ENCODE measurements at places on chromosomes 5 and 9. TPM values are rescaled to one million over a fixed set of nuclear protein-coding genes. Genes with fewer than 3 reads are reported as not detected.

GRCh38 chr5:6674421-6674820, 38.8 kb upstream of the TENT4A start:
- H3K4me3 ChIP-seq = no peak overlapping the region
- DNase-seq = no peak
- peaks cover 15% of the 10 kb centered on the region for H3K36me3 ChIP-seq
- H3K4me1 ChIP-seq = no peaks in the 10 kb centered on the region

DNA sequence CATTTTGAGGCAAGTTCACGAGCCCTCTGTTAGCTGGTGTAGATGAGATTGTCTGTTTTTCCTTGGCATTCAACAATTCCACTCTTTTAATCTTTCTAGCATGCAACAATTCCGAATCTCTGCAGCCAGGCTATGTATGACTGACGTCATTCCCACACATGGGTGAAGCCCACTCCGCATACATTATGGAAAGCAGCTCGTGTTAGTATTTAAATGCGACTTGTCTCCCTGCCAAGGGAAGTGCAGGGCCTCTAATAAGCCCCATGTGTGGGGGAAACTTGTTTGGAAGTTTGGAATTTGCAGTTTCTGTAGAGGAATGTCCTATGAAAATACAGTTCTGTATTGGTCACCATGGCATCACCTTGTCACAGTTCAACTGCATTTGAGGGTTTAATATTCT, 146.0 kb upstream of the FBXL7 start:
- no peaks in the 10 kb centered on the region for H3K36me3 ChIP-seq
- H3K4me3 ChIP-seq = no peak overlapping the region
- H3K27me3 ChIP-seq = no peaks in the 10 kb centered on the region

Gene DDX4
- total RNA-seq = not detected

Gene FAM151B
- 0.24 TPM for total RNA-seq

Data from activated CD4-positive, alpha-beta memory T cell treated with anti-CD3 and anti-CD28 coated beads for 36 hours (primary cell).